ENCODE measurements at places on chromosomes 7 and 10.

GRCh38 chr10:127909716-127910463 is 3.0 kb downstream of the PTPRE start:
- no peak for DNase-seq

DNA sequence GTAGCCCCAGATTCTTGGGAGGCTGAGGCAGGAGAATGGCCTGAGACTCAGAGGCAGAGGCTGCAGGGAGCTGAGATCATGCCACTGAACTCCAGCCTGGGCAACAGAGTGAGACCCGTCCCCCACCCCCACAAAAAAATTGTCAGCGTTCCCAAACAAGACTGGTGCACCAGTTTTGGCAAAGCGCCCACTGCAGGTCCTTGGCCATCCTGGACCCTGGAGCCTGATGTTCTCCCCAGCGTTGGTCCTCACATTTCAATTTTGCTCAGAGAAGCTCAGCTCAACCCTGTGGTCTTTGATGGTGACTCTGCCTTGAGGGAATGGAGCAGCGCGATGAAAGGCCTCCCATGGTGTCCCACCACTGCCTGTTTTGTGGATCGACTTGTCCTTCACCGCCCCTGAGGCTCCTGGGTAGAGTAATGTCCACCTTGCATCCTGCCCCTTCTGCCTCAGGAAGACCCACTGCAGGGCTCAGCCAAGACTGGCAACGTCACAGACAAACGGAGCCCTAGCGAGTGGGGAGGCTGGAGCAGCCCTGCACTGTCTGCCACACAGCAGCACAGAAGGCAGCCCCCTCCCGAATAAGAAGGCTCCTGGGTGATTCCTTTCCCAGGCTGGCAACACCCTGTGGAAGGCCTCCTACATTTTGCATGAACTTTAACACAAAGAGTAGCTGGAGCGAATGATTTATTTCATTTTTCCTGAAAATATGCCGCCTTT is 410.9 kb downstream of the TCERG1L start:
- no peak for DNase-seq

GRCh38 chr10:7542189-7542914 is 124.4 kb downstream of the ITIH5 start:
- no peak for DNase-seq

DNA sequence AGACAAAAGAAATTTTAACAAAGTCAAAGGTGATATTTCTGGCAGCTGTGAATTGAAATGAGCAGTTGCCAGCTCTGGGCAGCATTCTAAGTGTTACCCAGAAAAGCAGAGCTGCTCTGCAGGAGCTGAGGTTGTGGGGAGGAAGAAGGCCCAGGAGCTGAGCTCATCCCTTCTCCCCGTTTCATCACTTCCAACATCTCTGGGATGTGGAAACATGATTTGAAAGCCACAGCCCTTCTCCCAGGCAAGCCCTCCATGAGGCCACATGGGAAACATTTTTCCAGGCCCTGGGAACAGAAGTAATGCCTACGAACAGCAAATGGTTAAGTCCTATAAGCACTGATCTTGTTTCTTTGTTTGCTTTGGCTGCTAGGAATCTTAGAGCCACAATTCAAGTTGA is 10.9 kb upstream of the DMBT1 start:
- DNase-seq, result no peak

DNA sequence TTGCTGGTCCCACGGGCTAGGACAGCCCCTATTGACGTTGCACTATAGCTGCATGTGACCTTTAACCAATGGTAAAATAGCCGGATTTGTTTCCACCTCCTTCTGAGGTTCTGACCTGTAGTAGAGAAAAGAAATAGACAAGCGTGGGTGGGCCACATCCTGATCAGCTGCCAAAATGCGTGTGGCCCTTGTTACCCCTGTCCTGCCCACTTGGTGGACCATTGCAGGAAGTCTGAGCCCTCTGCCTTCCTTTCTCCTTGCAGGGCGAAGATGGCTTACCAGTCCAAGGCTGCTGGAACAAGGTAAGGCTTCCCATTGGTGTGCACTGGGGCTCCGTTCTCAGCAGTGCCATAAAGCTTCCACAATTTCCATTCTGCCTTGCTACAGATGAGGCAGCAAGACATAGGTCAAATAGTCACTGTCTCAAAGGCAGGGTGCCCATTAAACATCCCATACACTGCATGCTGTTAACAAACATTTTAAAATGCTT is 95.9 kb upstream of the MACROH2A2 start:
- DNase-seq, result no peak

DNA sequence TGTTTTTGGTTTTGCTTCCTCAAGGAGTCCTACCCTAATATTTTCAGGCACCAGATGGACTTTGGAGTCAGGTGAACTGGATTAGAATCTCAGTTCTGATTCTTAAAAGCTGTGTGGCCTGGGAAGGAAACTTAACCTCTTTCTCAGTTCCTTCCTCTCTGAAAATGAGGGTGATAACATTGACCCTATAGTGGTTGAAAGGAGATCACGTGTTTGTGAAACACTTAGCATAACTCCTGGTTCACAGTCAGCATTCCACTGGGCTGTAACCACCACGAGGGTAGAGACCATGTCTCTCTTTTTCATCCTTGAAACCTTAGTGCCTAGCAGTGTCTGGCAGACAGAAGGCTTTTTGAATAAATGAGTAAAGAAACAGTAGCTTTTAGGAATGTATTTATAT is 16.7 kb downstream of the LSMEM1 start:
- DNase-seq, result no peak

- DNase-seq, result no peak
Observed at GRCh38 chr7:74038194-74038961, 10.4 kb downstream of the ELN start.

DNA sequence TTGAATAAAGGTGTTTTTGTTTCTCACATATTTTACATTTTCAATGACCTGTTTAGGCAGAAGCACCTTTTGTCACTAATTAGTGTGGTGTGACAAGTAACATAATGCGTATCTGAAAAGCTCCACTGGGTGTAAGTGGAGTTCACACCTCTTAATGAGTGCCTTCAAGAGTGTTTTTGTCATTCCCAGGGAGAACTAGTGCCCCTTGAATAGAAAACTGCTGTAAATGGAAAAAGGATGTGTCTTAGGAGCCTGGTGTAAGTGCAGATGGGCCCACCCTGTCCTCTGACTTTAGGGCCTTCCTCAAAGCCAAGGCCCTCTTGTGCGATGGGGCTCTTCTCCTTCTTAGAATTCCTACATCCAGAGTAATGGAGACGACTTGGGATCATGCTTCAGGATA is 170.0 kb downstream of the MGMT start:
- DNase-seq, result no peak

GRCh38 chr7:108181073-108181985 is 51.2 kb upstream of the LAMB4 start:
- DNase-seq, result peak; percentile 67

- no peak for DNase-seq
Observed at GRCh38 chr10:112546474-112546873, 99.5 kb downstream of the VTI1A start.

DNA sequence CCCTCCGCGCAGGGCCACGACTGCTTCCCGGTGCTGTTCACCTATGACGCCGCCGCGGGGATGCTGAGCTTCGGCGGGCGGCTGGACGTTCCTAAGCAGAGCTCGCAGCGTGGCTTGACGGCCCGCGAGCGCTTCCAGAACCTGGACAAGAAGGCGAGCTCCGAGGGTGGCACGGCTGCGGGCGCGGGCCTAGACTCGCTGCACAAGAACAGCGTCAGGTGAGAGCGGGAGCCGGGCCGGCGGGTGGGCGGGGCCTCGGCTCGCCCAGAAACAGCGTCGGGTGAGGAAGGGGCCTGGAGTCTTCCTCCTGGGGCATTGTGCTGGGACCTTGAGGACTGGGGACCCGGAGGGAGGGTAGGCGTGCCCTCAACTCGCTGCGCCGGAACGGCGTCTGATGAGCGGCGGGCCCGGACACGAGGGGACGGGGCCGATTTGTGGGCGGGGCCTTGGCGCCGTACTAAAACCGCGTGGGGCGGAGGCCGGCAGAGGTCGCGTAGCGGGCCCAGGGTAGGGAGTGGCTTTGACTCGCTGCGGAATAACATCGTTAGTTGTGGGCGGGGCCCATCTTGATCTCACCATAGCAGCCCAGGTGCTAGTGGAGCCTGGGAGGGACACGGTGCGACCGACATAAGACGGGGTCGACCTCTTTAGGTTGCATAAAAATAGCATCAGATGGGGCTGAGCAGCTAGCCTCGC is 15.6 kb downstream of the PDAP1 start:
- DNase-seq, result no peak

DNA sequence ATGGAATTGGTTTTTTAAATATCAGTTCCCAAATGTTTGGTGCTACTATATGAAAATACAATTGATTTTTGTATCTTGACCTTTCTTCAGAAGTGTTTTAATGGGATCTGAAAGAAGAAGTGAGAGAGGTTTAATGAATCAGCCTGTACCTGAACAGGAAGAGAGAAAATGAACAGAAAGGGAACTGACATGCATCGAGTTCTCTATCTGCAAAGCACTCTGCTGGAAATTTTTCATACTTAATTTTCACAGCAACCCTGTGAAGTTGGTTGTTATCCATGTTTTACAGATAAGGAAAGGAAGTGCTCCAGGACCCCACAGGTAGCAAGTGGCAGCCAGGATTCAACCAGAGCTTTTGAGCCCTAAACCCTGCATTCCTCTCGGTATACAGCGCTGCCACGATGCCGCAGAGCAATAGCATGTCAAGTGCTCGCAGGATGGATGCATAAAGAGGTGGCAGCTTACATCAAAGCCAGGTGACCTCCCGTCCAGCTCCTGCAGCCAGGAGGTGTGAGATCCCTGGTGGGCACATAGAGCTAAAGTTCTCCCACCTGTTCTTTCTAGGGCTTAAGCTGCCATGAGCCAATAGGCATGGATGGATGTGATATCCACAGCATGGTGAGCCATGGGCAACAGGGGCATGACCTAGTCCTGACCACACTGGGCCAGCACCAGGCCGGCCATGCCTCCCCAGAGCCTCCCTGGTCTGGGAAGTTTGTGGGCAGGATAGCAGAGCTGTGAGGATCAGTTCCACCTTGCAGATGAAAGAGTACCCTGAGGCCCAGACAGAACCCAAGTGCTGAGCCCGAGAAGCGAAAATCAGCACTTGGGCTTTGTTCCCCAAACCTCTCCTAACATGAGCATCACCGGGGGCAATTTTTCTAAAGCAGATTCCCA is 57.2 kb downstream of the CALML3 start:
- no peak for DNase-seq

DNA sequence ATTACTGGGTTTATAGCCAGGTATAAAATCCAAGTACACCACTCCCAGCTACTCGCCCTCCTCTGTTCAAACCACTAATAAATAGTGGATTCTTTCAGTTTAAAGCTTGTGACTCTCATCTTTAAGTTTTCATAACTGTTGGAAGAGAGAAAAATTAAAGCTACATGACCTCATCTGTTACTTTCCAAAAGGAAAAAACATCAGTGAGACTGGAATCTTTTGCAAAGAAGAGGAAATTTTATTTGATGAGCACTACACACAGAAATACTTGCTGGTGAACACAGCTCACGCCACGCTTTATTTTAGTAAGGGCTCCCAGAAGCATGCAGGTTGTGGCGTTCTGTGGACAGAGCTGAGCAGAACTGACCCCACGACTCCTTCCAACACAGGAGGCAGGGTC is 527.0 kb upstream of the MGMT start:
- no peak for DNase-seq

DNA sequence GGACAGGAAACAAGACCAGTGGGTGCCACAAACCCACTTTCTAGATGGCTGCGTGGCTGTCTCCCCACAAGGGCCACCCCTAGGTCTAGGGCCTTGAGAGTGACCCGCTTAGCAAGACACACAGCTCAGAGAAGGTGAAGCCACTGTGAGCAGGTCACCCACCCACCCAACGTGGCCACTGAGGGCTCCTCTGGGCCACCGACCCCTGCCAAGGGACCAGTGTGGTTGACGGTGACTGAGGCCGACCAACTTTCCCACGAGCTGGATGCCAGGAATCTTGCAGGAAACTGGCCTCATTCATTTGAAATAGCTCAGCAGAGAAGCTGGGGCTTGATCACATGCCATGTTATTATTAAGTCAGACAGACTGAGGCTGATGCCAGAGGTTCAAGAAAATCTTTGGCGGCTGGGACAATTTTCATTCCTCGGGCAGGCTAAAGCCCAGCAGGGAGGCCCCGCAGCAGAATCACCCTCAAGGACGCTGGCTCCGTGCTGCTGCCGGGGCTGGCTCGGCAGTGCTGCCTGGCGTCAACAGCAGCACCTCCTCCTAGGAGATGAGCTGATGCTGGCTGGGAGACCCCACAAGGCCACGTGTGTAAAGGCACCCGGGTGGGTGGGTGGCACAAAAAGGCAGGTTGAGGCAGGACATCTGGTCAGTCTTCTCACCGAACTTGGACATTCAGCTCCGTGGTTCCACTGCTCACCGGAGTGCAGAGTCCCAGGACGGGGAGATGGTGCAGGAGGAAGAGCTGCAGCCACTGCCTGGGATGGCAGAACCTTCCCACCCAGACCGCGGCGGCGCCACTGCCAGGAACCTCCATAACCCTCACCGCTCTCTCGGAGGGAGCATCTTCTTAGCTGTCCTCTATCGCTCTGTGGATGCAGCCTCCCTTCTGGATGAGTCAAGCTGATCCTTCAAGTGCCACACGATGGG is 57.8 kb downstream of the ZRANB1 start:
- DNase-seq, result peak; percentile 92

DNA sequence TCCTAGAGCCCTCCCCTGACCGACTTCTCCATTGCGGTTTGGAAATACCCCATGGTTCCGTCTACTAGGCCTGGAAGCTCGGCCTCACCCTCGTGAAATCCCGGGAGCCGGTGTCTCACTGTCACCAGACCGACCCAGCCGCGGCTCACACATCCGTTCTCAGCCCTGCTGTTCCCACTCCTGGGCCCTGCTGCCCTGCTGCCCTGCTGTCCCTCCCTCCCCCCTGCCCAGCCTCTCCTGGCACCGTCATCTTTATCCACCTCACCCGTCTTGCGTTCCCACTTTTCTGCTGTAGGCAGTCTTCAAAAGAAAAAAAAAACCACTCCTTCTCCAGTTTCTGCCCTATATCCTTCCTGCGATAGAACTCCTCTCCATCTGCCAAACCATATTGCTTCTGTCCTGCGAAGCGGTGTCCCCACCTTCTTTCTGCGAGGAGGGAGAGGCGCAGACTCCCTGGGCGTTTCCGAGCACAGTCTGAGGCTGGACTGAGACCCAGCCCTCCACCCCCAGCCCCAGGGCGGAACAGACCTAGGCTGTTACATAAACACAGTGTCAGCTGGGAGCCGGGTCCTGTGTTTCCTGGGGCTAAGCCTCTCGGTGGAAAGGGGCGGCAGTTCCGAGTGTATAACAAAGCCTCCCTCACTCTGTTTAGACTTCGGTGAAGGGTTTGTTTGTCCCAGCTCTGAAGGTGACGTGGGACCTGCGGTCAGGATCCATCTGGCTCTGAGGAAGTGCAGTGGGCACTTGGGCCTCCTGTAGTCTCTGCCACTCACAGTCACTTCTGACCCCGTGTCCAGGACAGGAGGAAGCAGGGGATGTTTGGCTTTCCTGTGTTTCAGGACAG is 2.8 kb downstream of the AGAP3 start:
- peak; percentile 76 for DNase-seq

DNA sequence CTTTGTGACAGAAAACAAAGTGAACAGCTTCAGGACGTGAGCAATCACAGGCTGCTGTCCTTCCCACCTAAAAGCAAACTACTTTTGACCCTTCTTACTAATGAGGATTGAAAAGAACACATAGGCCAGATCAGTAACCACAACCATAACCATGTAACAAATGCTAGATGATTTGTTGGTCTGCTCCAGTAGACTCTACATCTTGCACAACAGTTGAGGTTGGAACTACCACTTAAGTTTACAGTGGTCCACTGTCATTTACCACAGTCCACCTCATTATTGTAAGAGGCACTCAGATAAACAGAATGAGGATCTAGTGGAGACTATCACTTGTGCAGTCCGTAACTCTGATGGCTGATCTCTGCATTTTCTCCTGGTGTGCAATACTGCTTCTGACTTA is 27.8 kb downstream of the NET1 start:
- no peak for DNase-seq

- DNase-seq, result no peak
Observed at GRCh38 chr7:155222061-155222460, 75.6 kb upstream of the INSIG1 start.

Measured in IMR-90 (cell line).